K562 (cell line): ENCODE measurements at places on chromosomes 3 and 15. TPM values are rescaled to one million over a fixed set of nuclear protein-coding genes. Genes with fewer than 3 reads are reported as not detected.

The PLD1 gene
- 20.0 and 28.8 TPM in 2 replicates for total RNA-seq

The GUCA1C gene
- total RNA-seq = not detected in 2 replicates

The TERC gene
- 21.6 and 29.3 TPM in 2 replicates for total RNA-seq

The POLQ gene
- 8.8 and 10.8 TPM in 2 replicates for total RNA-seq

DNA sequence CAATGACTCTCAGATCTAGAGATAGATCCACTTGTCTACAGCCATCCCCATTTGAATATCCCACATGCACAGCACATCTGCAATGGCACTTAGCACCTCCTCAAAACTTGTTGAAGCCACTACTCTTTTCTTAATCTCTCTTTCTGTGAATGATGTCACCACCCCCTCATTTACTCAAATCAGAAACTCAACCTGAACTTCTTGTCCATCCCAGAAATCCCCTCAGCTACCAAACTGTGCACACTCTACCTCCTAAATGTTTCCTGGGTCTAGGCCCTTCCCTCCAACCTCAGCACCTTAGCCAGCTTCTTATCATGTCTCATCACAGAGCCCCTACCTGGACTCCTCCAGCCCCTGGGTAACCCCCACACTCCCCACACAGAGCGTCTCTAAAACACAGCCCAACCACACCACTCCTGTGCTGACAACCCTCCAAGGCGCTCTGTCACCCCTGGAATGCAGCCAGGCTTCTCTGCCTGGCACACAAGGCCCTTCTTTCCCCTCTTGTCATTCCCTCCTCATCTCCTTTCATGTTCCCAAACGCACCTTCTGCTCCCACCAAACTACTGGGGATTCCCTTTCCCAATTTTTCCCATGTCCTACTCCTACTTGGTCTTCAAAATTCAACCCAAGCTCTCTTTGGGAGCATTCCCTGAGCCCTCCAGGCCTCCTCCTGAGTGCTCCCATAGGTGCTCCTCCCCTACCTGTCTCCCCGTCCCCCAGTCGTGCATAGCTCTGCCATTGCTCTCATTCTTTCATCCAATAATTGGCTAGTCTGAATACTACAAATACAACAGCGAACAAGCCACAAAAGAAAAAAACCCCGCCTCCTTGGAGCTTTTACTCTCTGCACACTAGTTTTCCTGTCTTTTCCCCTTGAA, 39.8 kb upstream of the ZBTB38 start:
- DNase-seq = peak; percentile 35

GRCh38 chr15:75232826-75233503, 25.2 kb upstream of the GOLGA6C start:
- DNase-seq = no peak

DNA sequence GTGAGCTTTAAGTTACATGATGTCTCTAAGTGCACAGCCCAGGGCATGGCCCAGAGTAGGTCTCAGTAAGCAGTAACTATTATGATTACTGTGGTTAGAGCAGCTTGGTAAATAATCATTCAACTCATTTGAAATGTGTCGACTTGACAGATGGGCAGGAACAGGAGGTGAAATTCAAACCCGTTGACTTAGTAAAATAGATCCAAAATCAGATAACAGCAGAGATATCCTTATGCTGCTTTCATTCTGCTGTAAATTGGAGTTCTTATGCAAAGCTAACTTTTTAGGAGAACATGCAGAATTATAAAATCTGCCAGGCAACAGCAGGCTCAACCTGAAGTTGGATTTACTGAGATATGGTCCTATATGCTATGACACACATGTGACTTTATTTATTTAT, 118.7 kb upstream of the KLHL25 start:
- no peak for DNase-seq

- no peak for DNase-seq
Measured at GRCh38 chr15:79025201-79025600, 65.4 kb downstream of the RASGRF1 start.

DNA sequence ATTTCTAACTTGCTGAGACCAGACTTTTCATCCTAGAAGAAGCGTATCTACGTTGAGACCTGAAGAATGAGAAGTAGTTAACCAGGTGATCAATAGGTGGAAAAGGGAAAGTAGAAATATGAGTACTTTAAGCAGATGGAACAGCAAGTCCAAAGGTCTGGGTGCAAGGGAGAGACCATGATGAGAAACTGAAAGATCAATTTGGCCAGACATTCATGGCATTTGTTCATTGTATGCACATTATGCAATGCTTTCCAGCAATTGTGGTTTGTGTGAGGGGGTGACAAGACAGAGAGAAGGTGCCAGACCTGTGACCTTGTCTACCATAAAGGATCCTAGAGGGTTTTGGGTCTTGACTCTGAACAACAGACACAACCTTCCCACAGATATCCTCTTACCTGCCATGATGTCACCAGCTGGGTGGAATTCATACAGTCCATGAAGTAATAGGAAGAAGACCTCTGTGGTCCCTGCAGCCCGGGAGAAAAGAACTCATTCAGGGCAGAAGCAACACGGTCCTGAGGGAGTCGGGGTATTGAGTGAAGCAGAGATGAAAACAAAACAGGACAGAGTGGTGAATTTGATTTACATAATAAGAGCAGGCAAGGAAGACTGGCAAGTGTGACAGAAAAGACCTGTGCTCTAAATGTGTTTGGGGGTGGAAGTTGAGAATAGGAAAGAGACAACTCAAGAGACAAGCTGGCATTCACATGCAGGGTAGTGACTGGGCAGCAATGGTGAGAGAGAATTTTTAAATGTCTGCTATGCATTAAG, 63.4 kb upstream of the PSMD6 start:
- DNase-seq = no peak
